Effector CD4-positive, alpha-beta T cell (primary cell): ENCODE measurements at places on chromosomes 2 and 18.

DNA sequence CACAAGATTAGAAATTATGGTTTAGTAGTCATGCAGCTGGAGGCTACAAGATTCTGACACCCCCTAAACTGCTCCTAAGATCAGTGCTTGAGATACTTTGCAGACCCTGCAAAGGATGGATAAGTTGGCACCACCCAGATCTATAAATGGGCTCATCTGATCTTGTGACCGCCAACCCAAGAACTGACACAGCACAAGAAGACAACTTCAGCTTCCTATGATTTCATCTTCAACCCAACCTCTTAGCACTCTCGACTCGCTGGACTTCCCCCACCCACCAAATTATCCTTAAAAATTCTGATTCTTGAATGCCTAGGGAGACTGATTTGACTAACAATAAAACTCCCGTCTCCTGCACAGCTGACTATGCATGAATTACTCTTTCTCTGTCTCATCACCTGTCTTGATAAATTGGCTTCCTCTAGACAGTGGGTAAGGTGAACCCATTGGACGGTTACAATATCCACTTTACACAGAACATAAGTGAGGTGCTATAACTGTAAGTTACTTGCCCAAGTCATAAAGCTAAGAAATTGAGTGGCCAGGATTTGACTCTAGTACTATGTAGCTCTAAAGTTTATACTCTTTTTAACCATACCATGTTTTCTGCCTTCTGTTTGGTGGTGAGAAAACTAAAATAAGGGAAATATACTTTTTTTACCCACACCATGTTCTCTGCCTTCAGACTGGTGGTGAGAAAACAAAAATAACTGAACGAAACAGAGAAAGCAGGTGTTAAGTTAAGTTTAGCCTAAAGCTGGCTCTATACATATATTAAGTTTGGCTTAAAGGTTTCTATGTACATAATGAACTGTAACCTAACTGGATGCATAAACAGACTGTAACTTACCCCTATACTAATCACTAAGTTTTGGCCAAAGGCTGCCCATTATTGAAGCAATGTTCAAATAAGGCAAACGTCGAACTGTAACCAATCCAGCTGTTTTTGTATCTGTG is 962.3 kb upstream of the NXPH2 start:
- no peak for DNase-seq

DNA sequence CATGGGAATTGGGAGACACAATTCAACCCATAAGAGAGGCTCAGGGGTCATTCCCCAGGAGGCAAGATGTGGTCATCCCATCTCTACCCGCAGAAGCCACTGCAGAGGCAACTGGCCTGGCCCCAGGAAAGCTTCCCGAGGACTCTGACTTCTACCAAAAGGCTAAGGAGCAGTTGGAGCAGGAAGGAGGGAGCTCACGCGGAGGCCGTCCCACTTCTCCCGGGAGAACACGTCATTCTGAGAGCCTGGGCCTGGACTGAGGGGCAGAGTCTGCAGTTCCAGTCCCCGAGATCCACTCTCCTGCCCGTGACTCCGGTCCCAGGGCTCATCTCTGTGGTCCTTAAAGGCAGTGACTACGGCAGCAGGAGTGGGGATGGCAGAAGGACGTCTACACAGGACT is 69.0 kb upstream of the TAF1B start:
- DNase-seq = no peak

- DNase-seq = no peak
Observed at GRCh38 chr2:85446296-85447221, 28.0 kb downstream of the SH2D6 start.

DNA sequence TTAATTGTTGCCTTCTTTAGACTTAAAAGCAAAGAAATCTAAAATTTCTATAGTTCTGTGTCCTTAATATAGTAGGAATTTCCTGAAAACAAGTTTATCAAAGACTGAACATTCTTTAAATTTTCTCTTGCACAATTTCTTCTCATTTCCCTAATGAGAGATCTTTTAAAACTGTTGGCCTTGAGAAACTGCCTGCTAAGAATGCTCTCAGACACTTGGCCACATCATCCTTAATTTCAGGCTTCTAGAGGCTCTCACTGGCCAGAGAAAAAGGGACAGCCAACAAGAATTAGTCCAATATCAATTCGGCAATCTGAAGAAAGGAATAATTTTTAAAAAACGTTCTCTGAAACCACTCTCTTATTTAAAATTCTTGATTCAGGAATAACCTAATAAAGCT is 167.0 kb upstream of the CREB1 start:
- DNase-seq = no peak

- no peak for DNase-seq
Observed at GRCh38 chr18:34543356-34543755, 166.7 kb upstream of the DTNA start.

- DNase-seq = no peak
Observed at GRCh38 chr2:106124905-106125549, 69.1 kb downstream of the UXS1 start.

- no peak for DNase-seq
Observed at GRCh38 chr2:20451000-20451290, 4.1 kb downstream of the RHOB start.

GRCh38 chr2:227849906-227850305 is 21.5 kb upstream of the DAW1 start:
- no peak for DNase-seq
